Thoracic aorta (tissue), 2 donors: ENCODE measurements at places on chromosomes 1 and 21.

- no peak for DNase-seq
- no peak overlapping the region for H3K27ac ChIP-seq
- no peaks in the 10 kb centered on the region for H3K36me3 ChIP-seq
- H3K4me1 ChIP-seq = no peaks in the 10 kb centered on the region
- H3K4me3 ChIP-seq = no peak overlapping the region
- H3K27me3 ChIP-seq = no peaks in the 10 kb centered on the region
These were observed 51.7 kb downstream of the PROX1 start for GRCh38 chr1:214039394-214040018.

GRCh38 chr1:119636491-119637089, 11.5 kb downstream of the ZNF697 start:
- no peak overlapping the region for H3K4me3 ChIP-seq
- H3K27me3 ChIP-seq = no peaks in the 10 kb centered on the region
- H3K27ac ChIP-seq = no peak overlapping the region
- no peaks in the 10 kb centered on the region for H3K36me3 ChIP-seq

GRCh38 chr1:234629026-234629425, 19.0 kb upstream of the IRF2BP2 start:
- DNase-seq = no peak
- H3K27me3 ChIP-seq = no peaks in the 10 kb centered on the region
- no peak overlapping the region for H3K4me3 ChIP-seq
- H3K27ac ChIP-seq = no peak overlapping the region

DNA sequence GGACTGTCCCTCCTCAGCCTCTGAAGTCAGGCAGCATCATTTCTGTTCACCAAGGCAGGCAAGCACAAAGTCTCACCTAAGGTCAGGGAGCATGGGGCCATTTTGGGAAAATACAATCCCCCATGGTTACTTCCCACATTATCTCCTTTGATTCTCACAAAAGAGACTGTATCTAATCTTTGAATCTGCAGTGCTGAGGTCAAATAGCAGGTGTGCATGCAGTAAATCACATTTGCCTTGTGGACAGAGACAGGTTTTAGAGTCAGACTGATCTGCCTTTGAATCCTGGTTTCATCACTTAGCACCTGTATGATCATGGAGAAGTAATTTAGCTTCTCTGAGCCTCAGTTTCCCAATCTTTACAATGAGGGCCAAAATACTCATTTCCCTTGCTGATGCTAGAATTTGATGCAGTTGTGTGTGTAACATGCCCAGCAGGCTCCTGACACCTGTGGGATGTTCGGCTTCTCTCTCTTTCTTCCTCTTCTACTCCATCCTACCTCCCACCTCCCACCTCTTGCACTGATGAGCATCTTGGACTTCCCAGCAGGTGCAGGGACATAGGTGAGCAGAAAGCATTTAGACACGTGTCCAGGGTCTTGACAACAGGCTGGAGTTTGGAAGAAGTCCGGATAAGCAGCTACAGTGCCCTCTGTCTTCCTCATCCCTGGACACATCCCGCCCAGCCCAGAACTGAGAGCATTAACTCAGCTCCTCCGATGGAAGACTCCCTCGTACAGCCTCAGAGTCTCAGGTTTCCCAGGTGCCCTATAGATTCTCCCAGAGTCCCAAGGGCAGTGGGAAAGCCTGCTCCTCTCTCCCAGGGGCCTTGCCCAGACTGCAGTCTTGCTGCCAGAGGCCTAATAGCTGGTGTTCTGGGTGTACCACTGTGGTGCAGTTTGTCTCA, 18.9 kb downstream of the NENF start:
- peak overlapping the region; percentile 88 for H3K27ac ChIP-seq
- no peak for DNase-seq
- no peaks in the 10 kb centered on the region for H3K27me3 ChIP-seq
- H3K36me3 ChIP-seq = no peaks in the 10 kb centered on the region

DNA sequence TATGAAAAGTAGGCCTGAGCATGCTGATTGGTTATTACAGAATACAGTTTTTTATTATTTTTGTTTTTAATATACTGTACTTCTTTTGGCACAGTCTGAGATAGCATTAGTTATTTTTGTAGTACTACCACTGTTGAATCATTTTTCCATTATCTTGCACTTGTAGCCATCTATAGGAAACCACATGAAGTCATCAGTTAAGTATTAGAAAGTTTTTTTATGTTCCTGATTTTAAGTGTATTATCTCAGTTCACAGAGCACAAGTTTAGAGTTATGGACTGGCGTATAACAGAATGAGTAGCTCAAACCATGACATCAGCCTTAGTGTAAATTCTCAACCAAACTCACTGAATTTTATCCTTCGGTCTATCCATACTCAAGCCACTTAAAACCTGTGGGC, 22.8 kb downstream of the DHX9 start:
- H3K27ac ChIP-seq = no peak overlapping the region
- no peaks in the 10 kb centered on the region for H3K27me3 ChIP-seq
- DNase-seq = no peak
- peaks cover 59% of the 10 kb centered on the region for H3K36me3 ChIP-seq
- no peak overlapping the region for H3K4me3 ChIP-seq

GRCh38 chr1:166956057-166956850, 19.1 kb downstream of the ILDR2 start:
- H3K36me3 ChIP-seq = no peaks in the 10 kb centered on the region
- DNase-seq = no peak
- peaks cover 11% of the 10 kb centered on the region for H3K4me1 ChIP-seq
- H3K27me3 ChIP-seq = no peaks in the 10 kb centered on the region
- no peak overlapping the region for H3K27ac ChIP-seq

DNA sequence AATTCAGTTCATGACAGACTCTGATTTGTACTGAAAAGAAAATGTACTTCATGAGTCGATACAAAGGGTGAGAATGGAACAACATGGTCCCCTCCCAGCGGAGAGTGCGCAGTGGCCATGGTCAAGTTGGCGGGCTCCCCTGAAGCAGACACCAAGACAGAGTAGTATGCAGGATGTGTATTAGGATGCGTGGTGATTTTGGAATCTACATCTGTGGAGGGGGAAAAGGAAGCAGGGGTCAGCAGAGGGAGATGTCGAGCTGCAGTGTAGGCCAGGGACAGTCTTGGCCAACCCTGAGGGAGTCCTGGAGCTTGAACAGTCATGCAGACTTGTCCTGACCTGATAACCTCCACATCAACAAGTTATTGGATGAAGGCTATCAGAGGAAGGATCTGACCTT, 481.0 kb downstream of the OMA1 start:
- no peak overlapping the region for H3K4me3 ChIP-seq
- H3K4me1 ChIP-seq = no peaks in the 10 kb centered on the region
- no peak for DNase-seq
- no peak overlapping the region for H3K27ac ChIP-seq
- no peaks in the 10 kb centered on the region for H3K36me3 ChIP-seq

DNA sequence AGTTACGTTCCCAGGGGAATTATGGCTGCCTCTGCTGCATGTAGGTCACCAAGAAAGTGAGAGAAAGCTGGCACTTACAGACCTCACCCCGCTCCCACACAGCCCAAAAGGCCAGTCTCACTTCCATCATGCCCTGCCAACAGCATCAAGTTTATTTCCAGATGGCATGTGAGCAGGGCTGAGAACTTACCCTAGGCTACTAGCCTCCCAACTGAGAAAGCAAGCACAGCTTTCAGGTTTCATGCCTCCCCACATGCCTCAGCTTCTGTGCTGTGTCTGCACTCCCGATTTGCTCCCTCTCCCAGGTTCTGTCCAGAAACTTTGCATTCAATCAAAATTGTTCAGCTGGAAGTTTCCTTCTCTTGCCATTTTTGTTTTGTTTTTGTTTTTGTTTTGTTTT, 59.1 kb upstream of the CRB1 start:
- no peak overlapping the region for H3K4me3 ChIP-seq
- no peak overlapping the region for H3K27ac ChIP-seq
- H3K27me3 ChIP-seq = no peaks in the 10 kb centered on the region
- no peaks in the 10 kb centered on the region for H3K4me1 ChIP-seq
- DNase-seq = no peak

DNA sequence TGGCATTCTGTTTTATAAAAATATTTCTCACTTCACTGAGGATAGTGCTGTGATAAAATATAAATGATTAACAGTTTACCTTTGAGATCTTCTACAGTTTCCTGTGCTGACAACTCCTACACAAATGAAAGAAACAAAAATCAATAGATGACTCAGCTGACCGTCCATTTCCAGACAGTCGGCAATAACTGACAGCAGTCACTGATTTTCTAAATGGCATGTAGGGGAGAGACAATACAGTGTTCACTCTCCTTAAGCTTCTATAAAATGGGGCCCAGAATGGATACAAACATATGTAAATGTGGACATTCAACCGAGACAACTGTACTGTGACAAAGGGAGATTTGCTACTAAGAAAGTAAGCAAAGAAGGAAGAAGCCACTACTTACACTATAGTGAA, 34.3 kb downstream of the PCNX2 start:
- no peaks in the 10 kb centered on the region for H3K4me1 ChIP-seq
- H3K4me3 ChIP-seq = no peak overlapping the region
- DNase-seq = no peak
- peaks cover 13% of the 10 kb centered on the region for H3K36me3 ChIP-seq

GRCh38 chr1:162165528-162165927, 96.0 kb downstream of the NOS1AP start:
- no peak overlapping the region for H3K27ac ChIP-seq
- no peaks in the 10 kb centered on the region for H3K36me3 ChIP-seq
- no peak for DNase-seq
- no peaks in the 10 kb centered on the region for H3K4me1 ChIP-seq

DNA sequence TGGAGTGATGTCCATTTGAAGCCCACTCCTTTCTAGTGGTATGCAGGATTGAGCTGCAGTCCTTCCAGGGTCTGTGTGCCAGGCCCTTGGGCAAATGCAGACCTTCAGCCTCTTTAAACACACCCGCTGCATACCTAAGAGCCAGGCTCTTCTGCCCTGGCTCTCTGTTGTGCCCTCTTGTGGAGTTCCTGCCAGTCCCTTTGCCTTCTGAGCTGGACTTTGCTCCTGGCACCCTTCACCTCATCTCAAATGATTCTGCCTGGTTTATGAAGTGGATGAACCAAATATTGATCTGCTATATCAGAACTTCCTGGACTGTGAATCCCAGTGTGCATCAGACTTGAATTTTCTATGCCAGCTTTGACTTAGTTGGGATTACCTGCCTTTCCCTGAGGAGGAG, 158.8 kb downstream of the URB2 start:
- H3K4me3 ChIP-seq = no peak overlapping the region
- no peaks in the 10 kb centered on the region for H3K4me1 ChIP-seq
- H3K27me3 ChIP-seq = no peaks in the 10 kb centered on the region
- H3K36me3 ChIP-seq = no peaks in the 10 kb centered on the region
- no peak for DNase-seq

- H3K27me3 ChIP-seq = no peaks in the 10 kb centered on the region
- H3K4me3 ChIP-seq = no peak overlapping the region
- DNase-seq = no peak
- no peaks in the 10 kb centered on the region for H3K36me3 ChIP-seq
- H3K4me1 ChIP-seq = no peaks in the 10 kb centered on the region
These were observed 1023.2 kb downstream of the KCNT2 start for GRCh38 chr1:195584870-195585624.
